ENCODE measurements at places on chromosomes 6 and 20.

- H3K27me3 ChIP-seq, result no peaks in the 10 kb centered on the region
- no peaks in the 10 kb centered on the region for H3K36me3 ChIP-seq
- H3K4me1 ChIP-seq, result no peaks in the 10 kb centered on the region
- no peak overlapping the region for H3K4me3 ChIP-seq
- no peak for DNase-seq
- H3K27ac ChIP-seq, result no peak overlapping the region
Observed at GRCh38 chr6:35321091-35321490, 21.3 kb upstream of the PPARD start.

DNA sequence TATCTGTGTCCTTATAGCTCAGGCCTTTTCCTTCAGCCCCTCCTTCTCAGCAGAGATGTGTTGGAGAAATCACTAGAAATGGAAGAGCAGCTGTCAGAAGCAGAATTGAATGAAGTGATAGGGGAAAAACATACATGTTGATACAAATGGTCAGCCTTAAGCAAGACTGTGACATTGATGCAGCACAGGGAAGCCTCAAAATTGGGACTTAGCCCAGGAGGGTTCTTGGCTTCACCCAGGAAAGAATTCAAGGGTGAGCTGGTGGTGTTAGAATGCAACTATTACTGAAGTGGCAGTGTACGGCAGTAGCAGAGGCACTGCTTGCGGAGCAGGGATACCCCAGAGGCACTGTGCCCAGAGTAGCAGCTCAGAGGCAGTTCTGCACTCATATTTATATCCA is 8.0 kb upstream of the KIF16B start:
- H3K4me1 ChIP-seq, result 0 out of 2 replicates have a peak, but pooled peaks cover under 1% of the 10 kb centered on the region
- H3K36me3 ChIP-seq, result no peaks in the 10 kb centered on the region
- H3K27ac ChIP-seq, result no peak overlapping the region
- no peak overlapping the region for H3K4me3 ChIP-seq

DNA sequence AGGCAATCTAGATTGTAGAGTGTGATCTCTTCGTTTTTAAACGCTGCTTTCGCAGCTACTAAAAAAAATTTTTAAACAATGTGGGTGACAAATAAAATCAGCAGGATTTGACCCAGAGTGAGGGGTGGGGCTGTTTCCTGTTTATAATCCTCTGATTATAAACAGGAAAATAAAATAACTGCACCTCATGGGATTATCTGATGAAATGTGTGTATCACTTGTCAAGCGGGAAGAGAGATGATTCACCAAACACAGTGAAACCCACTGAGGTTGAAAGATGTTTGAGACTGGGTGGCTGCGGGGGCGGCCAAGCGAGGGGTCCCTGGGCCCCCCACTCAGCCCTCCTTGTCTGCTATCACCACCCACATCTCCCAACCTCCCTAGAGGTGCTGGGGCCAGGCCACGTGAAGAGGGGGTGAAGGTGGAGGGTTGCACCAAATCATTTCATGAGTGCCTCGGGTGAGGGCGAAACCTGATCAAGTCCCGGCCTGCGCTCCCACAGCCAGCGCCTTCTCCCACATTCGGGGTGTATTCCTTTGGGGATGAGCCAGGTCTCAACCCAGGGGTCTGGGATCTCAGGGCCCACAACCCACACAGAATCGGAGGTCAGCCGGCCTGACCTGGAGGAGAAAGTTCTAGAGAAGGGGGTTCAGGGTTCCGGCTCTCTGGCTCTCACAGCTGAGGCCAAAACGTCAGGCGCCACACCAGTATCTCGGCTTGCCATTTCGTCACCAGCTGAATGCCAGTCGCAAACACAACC is 212.5 kb downstream of the BMP7 start:
- H3K4me3 ChIP-seq, result no peak overlapping the region
- no peaks in the 10 kb centered on the region for H3K27me3 ChIP-seq
- no peaks in the 10 kb centered on the region for H3K36me3 ChIP-seq

DNA sequence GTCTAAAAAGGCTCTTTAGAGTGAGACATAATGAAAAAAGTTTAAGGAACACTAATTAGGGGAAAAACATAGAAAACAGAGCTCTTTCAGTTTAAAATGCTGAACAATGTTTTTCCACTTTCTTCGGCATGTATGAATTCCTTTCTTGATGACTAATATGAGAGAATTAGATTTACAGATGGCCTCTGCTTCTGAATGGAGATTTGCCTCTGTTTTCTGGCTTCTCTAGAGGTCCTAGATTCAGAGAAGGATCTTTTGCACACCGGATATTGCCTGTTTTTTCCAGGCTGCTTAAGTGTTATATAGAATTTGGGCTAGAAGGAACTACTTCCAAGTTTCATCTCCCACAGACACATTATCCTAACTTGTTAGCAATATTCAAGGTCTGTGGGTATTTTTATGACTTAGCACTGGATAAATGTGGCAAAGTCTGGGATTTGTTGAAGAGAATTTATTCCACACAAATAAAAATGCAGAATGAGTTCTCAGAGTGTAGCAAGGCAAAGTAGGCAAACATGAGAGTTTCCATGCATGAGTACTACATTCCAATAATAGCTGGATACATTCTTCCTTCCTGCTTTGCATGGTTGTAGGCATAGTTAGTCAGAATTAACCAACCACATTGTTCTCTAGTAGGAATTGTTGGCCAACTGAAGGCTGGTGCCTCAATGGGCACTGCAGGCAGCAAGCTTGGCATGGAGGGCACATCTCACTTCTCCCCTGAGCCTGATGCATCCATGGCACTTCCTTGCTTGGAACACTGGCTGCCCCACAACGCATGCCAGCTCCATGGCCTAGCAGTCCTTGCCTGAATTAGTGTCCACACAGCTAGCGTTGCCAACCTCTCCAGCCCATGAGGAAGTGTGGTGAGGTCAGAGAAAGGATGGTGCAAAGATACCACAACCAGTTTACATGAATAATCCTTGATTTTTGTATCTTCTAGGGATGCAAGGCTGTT is 224.2 kb downstream of the CLIC5 start:
- H3K4me1 ChIP-seq, result no peaks in the 10 kb centered on the region
- no peaks in the 10 kb centered on the region for H3K36me3 ChIP-seq
- H3K27ac ChIP-seq, result no peak overlapping the region

DNA sequence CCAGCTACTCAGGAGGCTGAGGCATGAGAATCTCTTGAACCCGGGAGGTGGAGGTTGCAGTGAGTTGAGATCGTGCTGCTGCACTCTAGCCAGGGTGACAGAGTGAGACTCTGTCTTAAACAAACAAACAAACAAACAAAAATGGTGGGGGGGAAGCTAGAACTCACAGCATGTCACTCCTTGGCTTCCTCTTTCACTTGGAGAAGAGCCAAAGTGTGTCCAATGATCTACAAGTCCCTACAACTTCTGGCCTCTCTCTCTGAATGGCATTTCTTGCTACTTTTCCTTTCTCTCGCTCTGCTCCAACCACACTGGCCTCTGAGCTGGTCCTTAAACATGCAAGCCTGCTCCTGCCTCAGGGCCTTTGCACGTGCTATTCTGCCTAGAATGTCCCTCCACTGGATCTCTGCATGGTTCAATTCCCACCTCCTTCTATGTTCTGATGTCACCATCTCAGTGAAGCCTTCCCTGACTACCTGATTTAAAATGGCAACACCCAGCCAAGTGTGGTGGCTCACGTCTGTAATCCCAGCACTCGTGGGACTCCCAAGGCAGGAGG is 8.1 kb downstream of the TLDC2 start:
- H3K27me3 ChIP-seq, result no peaks in the 10 kb centered on the region
- H3K4me1 ChIP-seq, result peaks cover 5% of the 10 kb centered on the region
- no peaks in the 10 kb centered on the region for H3K36me3 ChIP-seq
- DNase-seq, result no peak

DNA sequence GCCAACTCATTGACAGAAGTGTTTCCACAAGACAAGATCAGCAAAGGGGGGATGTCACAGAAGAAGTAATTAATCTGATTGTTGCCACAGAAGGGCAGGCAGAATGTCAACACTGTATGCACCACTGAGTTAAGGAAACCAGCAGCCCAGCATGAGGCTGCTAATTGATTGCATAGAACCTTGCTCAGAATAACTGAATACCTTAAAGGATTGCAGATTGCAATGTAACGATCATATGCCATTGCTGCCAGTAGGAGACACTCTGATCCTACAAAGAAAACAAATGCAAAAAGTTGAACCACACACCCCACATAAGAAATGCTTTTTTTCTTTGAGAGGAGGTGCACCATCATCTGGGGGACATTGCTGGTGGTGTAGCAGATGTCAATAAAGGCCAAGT is 13.1 kb downstream of the OR5V1 start:
- no peak for DNase-seq
- no peaks in the 10 kb centered on the region for H3K36me3 ChIP-seq
- no peak overlapping the region for H3K27ac ChIP-seq
- no peaks in the 10 kb centered on the region for H3K4me1 ChIP-seq
- H3K27me3 ChIP-seq, result no peaks in the 10 kb centered on the region
- no peak overlapping the region for H3K4me3 ChIP-seq

DNA sequence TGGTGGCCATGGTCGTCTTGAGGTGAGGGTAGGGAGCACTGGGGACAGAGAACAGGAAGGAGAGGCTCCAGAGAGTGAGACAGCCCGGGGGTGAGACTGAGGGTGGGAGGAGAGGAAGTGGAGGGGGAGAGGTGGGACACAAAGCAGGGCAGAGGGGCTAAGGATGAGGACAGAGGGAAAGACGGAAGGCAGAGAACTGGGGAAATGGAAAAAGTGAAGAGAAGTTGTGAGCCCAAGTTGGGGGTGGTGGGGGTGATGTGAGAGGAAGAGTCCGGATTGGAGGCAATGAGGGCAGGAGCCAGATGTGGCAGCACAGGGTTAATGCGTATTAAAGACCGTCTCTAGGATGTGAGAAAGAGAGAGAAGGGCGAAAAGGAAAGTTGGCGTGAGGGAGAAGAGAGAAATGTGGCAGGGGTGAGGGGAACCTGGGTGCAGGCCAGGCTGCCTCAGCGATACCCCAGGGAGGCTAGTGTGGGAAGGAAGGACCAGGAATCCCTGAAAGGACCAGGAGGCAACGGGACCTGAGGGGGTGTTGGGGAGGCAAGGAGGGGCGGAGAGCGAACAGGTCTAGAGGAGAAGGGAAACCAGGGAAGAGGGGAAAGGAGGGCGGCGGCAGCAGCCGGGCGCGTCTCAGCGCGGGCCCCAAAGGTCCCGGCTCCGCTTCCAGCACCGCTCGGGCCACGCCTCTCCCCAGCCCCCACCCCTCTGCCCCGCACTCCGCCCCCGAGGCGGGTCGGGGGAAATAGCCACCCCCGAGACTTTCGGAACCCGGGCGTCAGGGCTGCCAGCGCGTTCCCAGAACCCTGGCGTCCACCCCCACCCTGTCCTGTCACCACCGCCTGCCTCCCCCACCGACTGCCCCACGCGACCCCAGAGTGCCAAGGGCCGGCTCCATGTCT is at the start of gene PPP1R18:
Gene PPP1R18, minus strand, starts transcription at position 637 of the 899 bp plus-strand sequence. Its CDS starts 627 bp downstream, at position 10.
- H3K27me3 ChIP-seq, result no peaks in the 10 kb centered on the region
- DNase-seq, result peak; percentile 78
- peaks cover 30% of the 10 kb centered on the region for H3K4me1 ChIP-seq
- H3K27ac ChIP-seq, result peak within 1 kb of the TSS; percentile 69

- no peak for DNase-seq
- no peaks in the 10 kb centered on the region for H3K36me3 ChIP-seq
- H3K27ac ChIP-seq, result no peak overlapping the region
- H3K27me3 ChIP-seq, result 0 out of 2 replicates have a peak, but pooled peaks cover 9% of the 10 kb centered on the region
Observed at GRCh38 chr6:107827541-107827940, 3.4 kb upstream of the SCML4 start.

DNA sequence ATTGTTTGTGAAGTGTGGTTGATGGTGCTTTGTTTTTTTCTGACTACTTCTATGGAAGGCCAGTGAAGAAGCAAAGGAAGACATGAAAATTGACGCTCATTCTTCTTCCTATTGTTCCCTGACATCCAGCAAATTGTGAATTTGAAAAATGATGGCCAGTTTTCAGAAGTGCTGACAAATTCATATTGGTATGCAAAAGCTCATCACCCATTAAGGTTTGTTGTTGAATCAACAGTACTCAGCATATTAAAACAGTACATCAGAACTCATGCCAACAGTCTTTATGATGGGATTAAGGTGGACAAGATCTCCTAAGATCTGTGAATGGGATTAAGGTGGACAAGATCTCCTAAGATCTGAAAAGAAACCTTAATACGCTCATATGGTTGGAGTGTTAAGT is 1.0 kb upstream of the MTG2 start:
- DNase-seq, result no peak
- peaks cover 8% of the 10 kb centered on the region for H3K4me1 ChIP-seq
- H3K27ac ChIP-seq, result no peak overlapping the region
- H3K36me3 ChIP-seq, result no peaks in the 10 kb centered on the region
- H3K4me3 ChIP-seq, result peak overlapping the region; percentile 77

GRCh38 chr6:159871906-159872305 is 18.9 kb upstream of the MAS1 start:
- no peaks in the 10 kb centered on the region for H3K36me3 ChIP-seq
- DNase-seq, result no peak
- H3K27ac ChIP-seq, result no peak overlapping the region
- no peak overlapping the region for H3K4me3 ChIP-seq

- no peaks in the 10 kb centered on the region for H3K27me3 ChIP-seq
- H3K4me3 ChIP-seq, result no peak overlapping the region
- H3K27ac ChIP-seq, result no peak overlapping the region
- no peak for DNase-seq
Observed at GRCh38 chr6:13447949-13448724, 39.3 kb downstream of the GFOD1 start.

DNA sequence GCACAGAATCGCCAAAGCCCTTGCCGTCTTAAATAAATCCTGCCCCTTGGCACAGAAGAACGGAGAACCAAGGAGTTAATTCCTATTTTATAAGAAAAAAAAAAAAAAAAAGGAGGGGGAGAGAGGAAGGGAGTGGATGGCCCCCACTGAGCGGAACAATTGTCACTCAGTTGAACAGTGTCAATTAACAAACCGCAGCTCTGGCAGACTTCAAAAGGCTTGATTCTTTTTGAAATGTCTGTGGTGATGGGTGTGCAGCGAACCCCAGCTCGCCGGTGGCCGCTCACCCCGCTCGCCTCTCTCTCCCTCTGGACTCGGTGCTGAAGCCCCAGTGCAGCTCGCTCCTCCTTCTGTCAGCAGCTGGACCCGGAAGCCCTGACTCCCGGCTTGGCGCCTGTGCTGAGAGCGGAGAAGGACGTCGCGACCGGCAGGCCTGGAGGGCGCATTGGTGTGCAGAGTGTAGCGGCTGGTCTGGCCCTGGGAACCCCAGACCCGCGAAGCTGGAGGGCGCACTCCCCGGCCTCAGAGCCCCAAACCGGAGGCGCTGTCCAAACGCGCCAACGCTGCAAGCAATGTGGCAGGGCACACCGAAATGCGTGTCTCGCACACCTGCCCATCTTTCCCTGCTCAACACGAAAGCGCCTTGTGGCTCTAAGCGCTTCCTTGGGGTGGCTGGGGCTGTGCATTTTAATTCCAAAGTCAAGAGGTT is 3.4 kb downstream of the LINC00237 start:
- no peak overlapping the region for H3K4me3 ChIP-seq
- no peak for DNase-seq
- no peaks in the 10 kb centered on the region for H3K36me3 ChIP-seq
- H3K4me1 ChIP-seq, result no peaks in the 10 kb centered on the region

DNA sequence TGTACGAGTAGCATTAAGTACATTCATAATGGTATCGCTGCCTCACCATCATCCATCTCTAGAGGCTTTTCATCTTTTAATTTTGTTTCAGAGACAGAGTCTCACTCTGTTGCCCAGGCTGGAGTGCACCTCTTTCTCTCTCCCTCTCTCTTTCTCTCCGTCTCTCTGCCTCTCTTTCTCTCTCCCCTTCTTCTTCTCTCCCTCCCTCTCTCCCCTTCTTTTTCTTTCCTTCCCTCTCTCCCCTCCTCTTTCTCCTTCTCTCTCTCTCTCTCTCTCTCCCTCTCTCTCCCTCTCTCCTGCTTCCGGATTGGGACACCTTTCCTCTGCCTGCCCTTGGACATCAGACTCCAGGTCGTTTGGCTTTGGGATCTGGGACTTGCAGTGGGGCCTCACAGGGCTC is 17.6 kb upstream of the TAF4 start:
- H3K4me3 ChIP-seq, result no peak overlapping the region
- no peak overlapping the region for H3K27ac ChIP-seq
- peaks cover 74% of the 10 kb centered on the region for H3K27me3 ChIP-seq
- no peaks in the 10 kb centered on the region for H3K4me1 ChIP-seq
- no peaks in the 10 kb centered on the region for H3K36me3 ChIP-seq
- DNase-seq, result no peak

Measured in MM.1S (cell line).